Activated CD4-positive, alpha-beta T cell treated with anti-CD3 and anti-CD28 coated beads for 36 hours (primary cell): ENCODE measurements at places on chromosomes 3 and 15. TPM values are rescaled to one million over a fixed set of nuclear protein-coding genes. Genes with fewer than 3 reads are reported as not detected.

GRK7 gene
- total RNA-seq = not detected

- H3K4me3 ChIP-seq = no peak overlapping the region
- peaks cover 20% of the 10 kb centered on the region for H3K27me3 ChIP-seq
- H3K36me3 ChIP-seq = no peaks in the 10 kb centered on the region
- DNase-seq = no peak
- H3K4me1 ChIP-seq = no peaks in the 10 kb centered on the region
Observed at GRCh38 chr15:30043211-30043655, 39.5 kb upstream of the GOLGA8J start.

GRCh38 chr3:188220988-188221818 lies 67.2 kb downstream of the LPP start:
- no peaks in the 10 kb centered on the region for H3K27me3 ChIP-seq
- H3K36me3 ChIP-seq = peaks cover 20% of the 10 kb centered on the region

- H3K27ac ChIP-seq = peak overlapping the region; percentile 68
- no peak overlapping the region for H3K4me3 ChIP-seq
- H3K4me1 ChIP-seq = peaks cover 49% of the 10 kb centered on the region
- no peaks in the 10 kb centered on the region for H3K27me3 ChIP-seq
Observed at GRCh38 chr3:143826296-143826695, 22.0 kb downstream of the SLC9A9 start.

CATSPER2 gene
- 1.9 TPM for total RNA-seq

DNA sequence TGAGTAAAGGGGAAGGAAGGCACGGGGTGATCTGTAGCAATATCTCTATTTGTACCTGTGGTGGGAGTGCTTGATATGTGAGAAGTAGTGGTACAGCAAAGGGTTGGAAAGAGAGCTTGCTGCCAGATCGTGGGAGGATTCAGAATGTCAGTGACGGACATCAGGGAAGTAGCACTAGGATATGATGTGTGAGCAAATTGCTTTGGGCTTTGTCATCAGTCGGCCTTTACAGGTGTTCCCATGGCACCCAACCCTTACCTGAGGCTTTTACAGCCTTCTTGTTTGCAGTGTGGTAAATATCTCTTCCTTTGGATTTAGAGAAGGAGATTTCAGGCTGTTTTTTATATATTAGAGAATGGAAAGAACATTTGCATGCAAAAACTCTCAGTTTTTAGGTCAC lies 29.8 kb downstream of the IL1RAP start:
- peaks cover 6% of the 10 kb centered on the region for H3K4me1 ChIP-seq
- H3K36me3 ChIP-seq = no peaks in the 10 kb centered on the region
- H3K27ac ChIP-seq = no peak overlapping the region
- H3K27me3 ChIP-seq = no peaks in the 10 kb centered on the region
- no peak overlapping the region for H3K4me3 ChIP-seq

DNA sequence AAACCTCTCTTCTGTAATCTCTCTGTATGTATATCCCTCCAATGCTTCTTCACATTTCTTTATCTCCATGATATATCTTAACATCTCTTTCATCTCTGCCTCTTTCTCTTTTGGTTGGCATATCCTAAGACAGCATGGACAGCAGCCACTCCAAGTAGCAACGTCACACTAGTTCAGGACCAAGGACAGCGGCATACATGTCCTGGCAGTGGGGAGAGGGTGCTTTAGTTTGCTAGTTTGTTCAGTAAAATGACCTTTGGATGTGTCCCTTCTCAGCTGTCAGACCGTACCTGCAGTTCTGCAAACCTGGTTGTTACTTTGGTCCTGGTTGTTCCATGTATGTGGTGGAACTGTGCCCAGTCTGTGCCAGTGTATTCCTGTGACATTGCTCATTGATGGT lies 225.6 kb upstream of the ROPN1 start:
- peaks cover 5% of the 10 kb centered on the region for H3K27me3 ChIP-seq
- H3K36me3 ChIP-seq = no peaks in the 10 kb centered on the region
- H3K4me3 ChIP-seq = no peak overlapping the region
- DNase-seq = peak; percentile 51

- H3K36me3 ChIP-seq = peaks cover 5% of the 10 kb centered on the region
- no peak for DNase-seq
- no peak overlapping the region for H3K27ac ChIP-seq
- H3K4me1 ChIP-seq = peaks cover 2% of the 10 kb centered on the region
- H3K4me3 ChIP-seq = no peak overlapping the region
- H3K27me3 ChIP-seq = no peaks in the 10 kb centered on the region
Observed at GRCh38 chr3:42130329-42131070, 39.3 kb downstream of the TRAK1 start.

GABRR3 gene
- total RNA-seq = not detected

GPR176 gene
- total RNA-seq = 0.14 TPM

GRCh38 chr3:157581371-157581770 lies 78.2 kb upstream of the VEPH1 start:
- no peak for DNase-seq
- H3K4me3 ChIP-seq = no peak overlapping the region
- peaks cover 1% of the 10 kb centered on the region for H3K27me3 ChIP-seq
- no peak overlapping the region for H3K27ac ChIP-seq
- H3K4me1 ChIP-seq = no peaks in the 10 kb centered on the region
- H3K36me3 ChIP-seq = no peaks in the 10 kb centered on the region

MAP6D1 gene
- total RNA-seq = 1.3 TPM

LMCD1 gene
- 3.1 TPM for total RNA-seq

DNA sequence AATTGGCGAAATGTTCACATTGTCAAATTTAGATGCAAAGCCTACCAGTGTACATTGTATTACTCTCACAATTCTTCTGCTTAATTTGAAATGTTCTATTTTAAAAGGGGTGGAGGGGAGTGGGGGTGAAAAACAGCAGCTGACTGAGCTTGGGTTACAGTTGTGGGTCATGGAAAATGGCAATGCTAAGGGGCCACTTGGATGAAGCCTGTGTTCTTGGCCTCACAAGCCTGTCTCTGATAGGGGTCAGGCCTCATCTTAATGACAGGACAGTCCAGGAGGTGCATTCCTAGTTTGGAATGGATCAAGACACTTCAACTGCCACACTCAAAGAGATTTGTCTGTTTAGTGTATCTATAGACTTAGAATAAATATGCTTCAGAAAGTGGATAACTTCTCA lies 158.2 kb downstream of the TNIK start:
- peaks cover 9% of the 10 kb centered on the region for H3K36me3 ChIP-seq
- peaks cover 49% of the 10 kb centered on the region for H3K4me1 ChIP-seq
- no peak overlapping the region for H3K27ac ChIP-seq
- no peak for DNase-seq
- H3K4me3 ChIP-seq = no peak overlapping the region

- H3K4me1 ChIP-seq = peaks cover 24% of the 10 kb centered on the region
- no peak overlapping the region for H3K27ac ChIP-seq
- DNase-seq = no peak
- peaks cover 14% of the 10 kb centered on the region for H3K36me3 ChIP-seq
Observed at GRCh38 chr3:191361456-191361855, 31.1 kb upstream of the UTS2B start.

DNA sequence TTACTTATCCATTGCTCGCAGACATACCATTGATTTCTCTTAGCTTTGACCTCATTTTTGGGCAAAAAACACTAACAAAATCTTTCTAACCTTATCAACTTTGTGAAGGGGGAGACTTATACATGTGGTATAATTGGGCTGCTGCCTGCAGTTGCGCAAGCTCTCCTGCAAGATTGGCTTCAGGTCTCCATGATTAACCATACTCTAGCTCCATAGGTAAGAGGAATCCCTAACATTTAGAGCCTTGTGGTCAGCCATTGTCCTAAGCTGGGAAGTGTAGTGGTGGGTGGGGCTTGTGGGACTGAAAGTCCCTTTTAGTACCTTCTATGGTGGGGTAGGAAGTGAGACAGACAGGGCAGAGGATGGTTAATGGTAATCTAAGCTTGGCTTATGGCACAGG lies 179.6 kb upstream of the THRB start:
- DNase-seq = no peak
- no peak overlapping the region for H3K27ac ChIP-seq
- no peak overlapping the region for H3K4me3 ChIP-seq

DNA sequence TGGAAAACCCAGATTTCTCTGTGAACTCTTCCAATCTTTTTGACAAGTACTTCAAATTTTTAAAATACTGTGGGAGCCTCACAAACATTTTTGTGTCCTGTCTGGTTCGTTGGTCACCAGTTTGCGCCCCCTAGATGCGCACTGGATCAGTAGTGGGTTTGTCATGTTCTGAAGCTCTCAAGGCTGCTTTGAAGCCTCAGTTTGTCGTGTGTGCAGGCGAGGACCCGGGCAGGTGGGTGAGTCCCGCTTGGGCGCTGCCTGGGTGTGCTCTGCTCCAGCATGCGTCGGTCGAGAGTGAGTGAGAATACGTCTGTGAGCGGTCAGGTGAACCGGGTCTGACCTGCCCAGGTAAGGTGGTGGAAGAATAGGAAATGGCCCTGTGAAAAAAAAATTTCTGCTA lies 17.3 kb upstream of the AEN start:
- no peaks in the 10 kb centered on the region for H3K36me3 ChIP-seq
- H3K27ac ChIP-seq = no peak overlapping the region
- peaks cover 16% of the 10 kb centered on the region for H3K4me1 ChIP-seq

- H3K4me3 ChIP-seq = no peak overlapping the region
- H3K4me1 ChIP-seq = no peaks in the 10 kb centered on the region
- H3K36me3 ChIP-seq = no peaks in the 10 kb centered on the region
- H3K27me3 ChIP-seq = no peaks in the 10 kb centered on the region
- no peak for DNase-seq
Observed at GRCh38 chr15:70212286-70212962, 114.7 kb upstream of the TLE3 start.

SMAD6 gene
- total RNA-seq = 0.19 TPM

DNA sequence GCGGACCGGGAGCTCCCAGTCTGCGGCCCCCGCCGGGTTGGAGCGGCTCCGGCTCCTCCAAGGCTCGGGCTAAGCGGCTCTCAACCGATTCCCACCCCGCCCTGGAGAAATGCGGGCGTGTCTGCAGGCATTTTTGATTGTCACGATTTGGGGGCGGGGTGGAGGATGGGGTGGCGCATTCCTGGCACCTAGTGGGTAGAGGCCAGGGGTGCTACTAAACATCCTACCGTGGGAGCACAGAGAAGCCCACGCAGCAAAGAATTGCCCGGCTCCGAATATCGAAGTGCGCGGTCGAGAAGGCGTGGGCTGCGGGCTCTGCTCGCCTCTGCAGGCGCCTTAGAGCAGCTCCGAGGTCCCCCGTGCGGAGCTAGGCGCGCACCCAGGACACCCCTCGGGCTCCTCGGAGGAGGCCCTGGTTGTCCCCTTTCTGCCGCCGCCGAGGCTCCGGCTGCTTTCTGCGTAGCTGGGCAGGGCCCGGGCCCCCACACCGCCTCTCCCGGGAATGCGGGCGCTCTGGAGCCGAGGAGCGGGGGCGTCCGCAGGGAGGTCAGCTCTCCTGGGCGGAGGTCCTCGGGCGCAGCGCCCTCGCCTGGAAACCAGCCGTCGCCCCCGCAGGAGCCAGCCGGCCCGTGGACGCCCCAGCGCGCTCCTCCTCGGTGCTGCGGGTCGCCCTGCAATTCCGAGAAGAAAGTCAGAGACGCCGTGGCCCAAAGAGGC lies 16.5 kb upstream of the LAMP3 start:
- peak; percentile 82 for DNase-seq
- no peaks in the 10 kb centered on the region for H3K36me3 ChIP-seq
- peak overlapping the region; percentile 70 for H3K4me3 ChIP-seq
- H3K4me1 ChIP-seq = peaks cover 7% of the 10 kb centered on the region
- peaks cover 25% of the 10 kb centered on the region for H3K27me3 ChIP-seq

PLA1A gene
- total RNA-seq = not detected

DNA sequence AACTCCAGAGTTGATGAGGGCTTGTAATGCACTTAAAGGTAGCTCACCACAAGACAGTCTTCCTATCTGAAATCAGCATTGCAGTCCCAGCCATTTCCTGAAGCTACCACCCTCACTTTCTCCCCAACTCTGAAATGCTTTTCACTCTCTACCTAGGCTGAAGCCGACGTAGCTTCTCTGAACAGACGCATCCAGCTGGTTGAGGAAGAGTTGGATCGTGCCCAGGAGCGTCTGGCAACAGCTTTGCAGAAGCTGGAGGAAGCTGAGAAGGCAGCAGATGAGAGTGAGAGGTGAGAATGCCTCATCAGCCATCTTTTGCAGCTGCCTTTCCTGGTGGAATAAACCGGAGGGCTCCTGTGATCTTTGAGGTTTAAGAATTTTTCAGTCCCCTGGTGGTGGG lies 14.3 kb downstream of the TPM1 start:
- H3K4me1 ChIP-seq = peaks cover 5% of the 10 kb centered on the region
- no peak for DNase-seq
- no peaks in the 10 kb centered on the region for H3K27me3 ChIP-seq
- H3K36me3 ChIP-seq = peaks cover 12% of the 10 kb centered on the region

DNA sequence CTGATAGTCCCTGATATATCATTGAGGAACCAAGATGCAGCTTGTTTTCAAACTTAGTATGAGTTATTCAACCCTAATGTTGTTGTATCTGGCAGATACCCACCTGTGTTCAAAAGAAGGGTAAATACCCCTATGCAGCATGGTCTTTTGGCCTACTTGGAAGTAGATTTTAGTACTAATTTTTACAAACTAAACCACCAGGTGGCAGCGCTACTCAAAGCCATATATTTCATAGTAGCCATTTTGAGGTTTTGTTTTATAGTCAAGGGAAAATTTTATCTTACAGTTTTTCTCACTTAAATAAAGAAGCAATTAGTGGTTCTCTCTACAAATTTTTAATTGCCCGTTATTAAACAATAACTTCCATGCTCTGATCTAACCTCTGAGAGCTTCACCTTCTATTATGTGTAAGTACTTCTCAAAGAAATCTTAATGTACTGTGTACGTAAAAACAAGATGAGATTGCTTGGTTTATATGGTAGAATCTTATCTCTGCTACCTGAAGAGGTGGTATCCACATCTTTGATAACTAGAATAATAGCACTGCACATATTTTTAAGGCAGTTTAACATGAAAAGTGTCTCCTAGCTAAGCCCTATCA lies 31.5 kb upstream of the MLF1 start:
- H3K4me3 ChIP-seq = no peak overlapping the region
- no peaks in the 10 kb centered on the region for H3K4me1 ChIP-seq
- no peak overlapping the region for H3K27ac ChIP-seq
- H3K36me3 ChIP-seq = peaks cover 3% of the 10 kb centered on the region
- H3K27me3 ChIP-seq = no peaks in the 10 kb centered on the region

- DNase-seq = no peak
- H3K4me3 ChIP-seq = no peak overlapping the region
- H3K27me3 ChIP-seq = peaks cover 13% of the 10 kb centered on the region
- H3K27ac ChIP-seq = no peak overlapping the region
- H3K36me3 ChIP-seq = no peaks in the 10 kb centered on the region
- H3K4me1 ChIP-seq = peaks cover 2% of the 10 kb centered on the region
Observed at GRCh38 chr15:101410612-101411011, 78.9 kb downstream of the PCSK6 start.

DNA sequence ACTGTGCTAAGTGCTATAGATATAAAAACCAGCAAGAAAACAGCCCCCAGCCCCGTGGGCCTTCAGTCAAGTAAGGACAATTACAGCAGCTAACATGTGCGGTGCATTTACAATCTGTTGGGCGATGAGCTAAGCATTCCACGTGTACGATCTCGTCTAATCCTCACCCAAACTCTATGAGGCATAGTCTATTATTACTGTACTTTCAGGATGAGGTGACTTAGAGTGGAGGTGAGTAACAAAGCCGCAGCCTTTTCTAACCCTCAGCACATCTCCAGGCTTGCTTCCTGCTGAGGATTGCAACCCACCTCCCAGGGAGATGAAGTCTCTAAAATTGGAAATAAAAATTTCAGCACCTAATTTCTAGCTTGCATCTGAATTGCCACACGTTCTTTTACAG lies 53.2 kb upstream of the MCF2L2 start:
- H3K4me1 ChIP-seq = peaks cover 14% of the 10 kb centered on the region
- no peak overlapping the region for H3K4me3 ChIP-seq
- H3K27me3 ChIP-seq = no peaks in the 10 kb centered on the region
- no peaks in the 10 kb centered on the region for H3K36me3 ChIP-seq
- DNase-seq = peak; percentile 50

- no peaks in the 10 kb centered on the region for H3K36me3 ChIP-seq
- peaks cover 20% of the 10 kb centered on the region for H3K27me3 ChIP-seq
- H3K27ac ChIP-seq = no peak overlapping the region
- no peak for DNase-seq
Observed at GRCh38 chr3:169244119-169244864, 419.2 kb downstream of the MECOM start.

MOBP gene
- not detected for total RNA-seq
